Calu3 (cell line): ENCODE measurements at places on chromosomes 16 and 17.
A peak's percentile ranks its signal among the peaks of the same experiment; 100 is the strongest.

DNA sequence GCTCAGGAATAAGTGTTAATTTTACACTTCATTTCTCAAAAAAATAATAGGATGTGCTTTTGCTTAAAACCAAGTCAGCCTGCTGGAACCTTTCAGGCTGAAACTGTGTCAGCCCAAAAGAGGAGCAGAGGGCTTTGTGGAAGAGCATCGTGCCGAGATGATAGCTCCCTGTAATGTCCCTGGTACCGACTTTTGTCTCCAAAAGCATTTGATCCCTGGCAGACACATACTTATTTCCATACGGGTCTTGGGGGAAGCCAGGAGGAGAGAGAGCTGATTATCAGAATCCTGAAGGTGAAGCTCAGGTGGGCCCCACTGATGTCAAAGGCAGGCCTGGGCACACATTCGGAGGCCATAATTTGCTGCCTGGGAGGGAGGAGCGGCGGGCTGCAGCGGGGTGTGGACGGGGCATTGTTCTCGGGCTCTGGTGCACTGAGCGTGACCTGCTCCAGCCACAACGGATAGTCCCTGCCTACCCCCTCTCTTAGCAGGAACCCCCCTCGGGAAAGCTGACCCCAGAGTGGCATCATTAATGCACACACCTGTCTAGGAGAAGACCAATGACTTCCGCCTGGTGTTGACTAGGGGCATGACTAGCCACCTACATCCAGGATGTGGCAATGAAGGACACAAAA lies 155.9 kb downstream of the C16orf78 start:
- no peaks in the 10 kb centered on the region for H3K36me3 ChIP-seq
- no peak for DNase-seq
- H3K27me3 ChIP-seq: peaks cover 100% of the 10 kb centered on the region
- no peaks in the 10 kb centered on the region for H3K4me1 ChIP-seq
- no peak overlapping the region for H3K4me3 ChIP-seq

DNA sequence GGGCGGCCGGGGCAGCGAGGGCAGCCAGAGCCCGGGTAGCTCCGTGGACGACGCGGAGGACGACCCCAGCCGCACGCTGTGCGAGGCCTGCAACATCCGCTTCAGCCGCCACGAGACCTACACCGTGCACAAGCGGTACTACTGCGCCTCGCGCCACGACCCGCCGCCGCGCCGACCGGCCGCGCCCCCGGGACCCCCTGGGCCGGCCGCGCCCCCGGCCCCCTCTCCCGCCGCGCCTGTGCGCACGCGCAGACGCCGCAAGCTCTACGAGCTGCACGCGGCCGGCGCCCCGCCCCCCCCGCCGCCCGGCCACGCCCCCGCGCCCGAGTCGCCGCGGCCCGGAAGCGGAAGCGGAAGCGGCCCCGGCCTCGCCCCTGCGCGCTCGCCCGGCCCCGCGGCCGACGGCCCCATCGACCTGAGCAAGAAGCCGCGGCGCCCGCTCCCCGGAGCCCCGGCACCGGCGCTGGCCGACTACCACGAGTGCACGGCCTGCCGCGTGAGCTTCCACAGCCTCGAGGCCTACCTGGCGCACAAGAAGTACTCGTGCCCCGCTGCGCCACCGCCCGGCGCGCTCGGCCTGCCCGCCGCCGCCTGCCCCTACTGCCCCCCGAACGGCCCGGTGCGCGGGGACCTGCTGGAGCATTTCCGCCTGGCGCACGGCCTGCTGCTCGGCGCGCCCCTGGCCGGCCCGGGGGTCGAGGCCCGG lies 36.1 kb upstream of the ZC3H18 start:
- no peaks in the 10 kb centered on the region for H3K4me1 ChIP-seq
- peaks cover 28% of the 10 kb centered on the region for H3K27me3 ChIP-seq
- no peak for DNase-seq
- H3K36me3 ChIP-seq: no peaks in the 10 kb centered on the region
- H3K27ac ChIP-seq: no peak overlapping the region

- H3K36me3 ChIP-seq: peaks cover 5% of the 10 kb centered on the region
- H3K4me1 ChIP-seq: peaks cover 15% of the 10 kb centered on the region
- no peak overlapping the region for H3K4me3 ChIP-seq
- H3K27ac ChIP-seq: no peak overlapping the region
- H3K27me3 ChIP-seq: peaks cover 48% of the 10 kb centered on the region
- DNase-seq: no peak
Observed at GRCh38 chr16:89616623-89617022, 3.2 kb downstream of the DPEP1 start.

DNA sequence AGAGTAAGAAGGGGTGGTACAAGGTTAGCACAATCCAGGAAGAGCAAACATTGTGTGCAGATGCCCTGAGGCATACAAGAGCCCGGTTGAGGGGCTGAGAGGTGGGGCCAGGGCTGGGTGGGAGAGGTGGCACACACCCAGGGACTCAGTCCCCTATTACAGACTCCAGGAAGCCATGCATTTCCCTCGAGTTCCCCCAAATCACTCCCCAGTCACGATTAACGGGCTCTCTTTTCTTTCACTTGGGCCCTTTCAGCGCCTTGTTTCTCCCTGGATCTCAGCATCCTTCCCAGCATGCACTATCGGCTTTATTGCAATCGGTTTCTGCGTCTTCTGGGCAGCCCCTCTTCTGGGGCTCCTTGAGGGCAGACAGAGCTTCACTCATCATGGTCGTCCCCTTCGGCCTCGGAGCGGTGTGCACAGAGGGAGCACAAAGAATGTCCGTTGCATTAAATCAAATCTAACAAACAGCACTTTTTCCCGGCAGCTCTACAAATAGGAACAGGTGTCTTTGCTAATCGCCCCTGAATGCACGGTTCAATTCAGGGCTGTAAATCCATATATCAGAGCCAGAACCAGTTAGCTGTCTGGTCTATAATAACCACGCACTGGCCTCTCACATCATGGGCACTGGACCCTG lies 184.6 kb upstream of the HSBP1 start:
- no peaks in the 10 kb centered on the region for H3K36me3 ChIP-seq
- no peaks in the 10 kb centered on the region for H3K4me1 ChIP-seq
- DNase-seq: no peak
- H3K27me3 ChIP-seq: peaks cover 31% of the 10 kb centered on the region
- H3K4me3 ChIP-seq: no peak overlapping the region

- no peak overlapping the region for H3K4me3 ChIP-seq
- no peaks in the 10 kb centered on the region for H3K27me3 ChIP-seq
- H3K4me1 ChIP-seq: peaks cover 44% of the 10 kb centered on the region
- peak; percentile 75 for DNase-seq
- H3K36me3 ChIP-seq: peaks cover 98% of the 10 kb centered on the region
Observed at GRCh38 chr17:38733982-38734973, 4.1 kb downstream of the CISD3 start.

DNA sequence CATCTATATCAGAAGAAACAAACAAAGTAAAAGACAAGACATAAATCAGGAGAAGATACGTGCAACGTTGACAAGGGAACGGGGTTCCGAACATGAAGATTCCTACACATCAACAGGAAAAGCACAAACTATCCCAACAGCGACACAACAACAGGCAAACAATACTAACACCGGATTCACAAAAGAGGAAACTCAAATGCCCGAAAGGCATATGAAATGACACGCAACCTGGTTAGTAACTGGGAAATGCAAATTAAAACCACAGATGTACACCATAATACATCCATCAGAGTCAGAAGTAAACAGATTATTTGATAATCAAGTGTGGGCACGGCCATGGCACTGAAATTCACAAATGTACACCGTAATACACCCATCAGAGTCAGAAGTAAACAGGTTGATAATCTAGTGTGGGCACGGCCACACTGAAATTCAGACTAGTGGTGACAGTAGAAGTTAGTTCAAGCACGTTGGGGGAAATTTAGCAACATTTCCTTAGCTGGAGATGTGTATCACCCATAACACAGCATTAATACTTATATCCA lies 171.9 kb upstream of the RPH3AL start:
- DNase-seq: no peak
- peaks cover 20% of the 10 kb centered on the region for H3K36me3 ChIP-seq
- no peak overlapping the region for H3K4me3 ChIP-seq
- H3K27me3 ChIP-seq: no peaks in the 10 kb centered on the region

DNA sequence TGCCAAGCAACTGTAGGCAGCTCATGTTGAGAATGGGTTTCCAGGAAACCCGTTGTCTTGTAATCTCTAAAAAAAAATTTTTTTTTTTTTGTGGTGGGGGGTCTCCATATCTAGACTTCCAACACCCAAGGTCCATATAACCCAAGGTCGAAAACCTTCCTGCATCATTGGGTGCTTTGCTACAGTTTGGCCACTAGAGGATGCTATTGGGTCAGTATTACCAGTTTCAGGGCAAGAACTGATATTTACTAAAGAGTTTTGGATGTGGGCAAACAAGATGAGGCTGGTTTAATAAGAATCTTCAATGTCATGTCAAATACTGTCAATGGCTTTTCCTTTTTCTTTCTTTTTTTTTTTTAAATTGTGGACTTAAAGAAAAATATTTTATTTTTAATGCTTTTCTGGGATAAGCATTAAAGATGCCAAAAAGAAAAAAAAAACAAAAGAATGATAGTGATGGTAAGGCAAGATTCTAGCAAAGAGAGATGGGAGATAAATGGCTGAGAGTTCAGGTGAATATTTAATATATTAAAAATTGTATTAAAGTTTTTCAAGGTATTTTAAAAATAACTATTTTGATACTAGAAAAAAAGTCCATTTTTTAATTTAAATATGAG lies 62.2 kb downstream of the DHRS7C start:
- no peaks in the 10 kb centered on the region for H3K27me3 ChIP-seq
- no peaks in the 10 kb centered on the region for H3K36me3 ChIP-seq
- DNase-seq: peak; percentile 13
- no peak overlapping the region for H3K27ac ChIP-seq
- H3K4me1 ChIP-seq: no peaks in the 10 kb centered on the region

- no peak overlapping the region for H3K27ac ChIP-seq
- no peak for DNase-seq
- no peaks in the 10 kb centered on the region for H3K36me3 ChIP-seq
- H3K27me3 ChIP-seq: peaks cover 42% of the 10 kb centered on the region
- no peaks in the 10 kb centered on the region for H3K4me1 ChIP-seq
- H3K4me3 ChIP-seq: no peak overlapping the region
Observed at GRCh38 chr17:47884905-47885730, 10.9 kb upstream of the SP2 start.

- H3K27ac ChIP-seq: no peak overlapping the region
- H3K36me3 ChIP-seq: no peaks in the 10 kb centered on the region
- no peak overlapping the region for H3K4me3 ChIP-seq
- H3K4me1 ChIP-seq: no peaks in the 10 kb centered on the region
Observed at GRCh38 chr17:57144567-57144966, 59.5 kb downstream of the AKAP1 start.

DNA sequence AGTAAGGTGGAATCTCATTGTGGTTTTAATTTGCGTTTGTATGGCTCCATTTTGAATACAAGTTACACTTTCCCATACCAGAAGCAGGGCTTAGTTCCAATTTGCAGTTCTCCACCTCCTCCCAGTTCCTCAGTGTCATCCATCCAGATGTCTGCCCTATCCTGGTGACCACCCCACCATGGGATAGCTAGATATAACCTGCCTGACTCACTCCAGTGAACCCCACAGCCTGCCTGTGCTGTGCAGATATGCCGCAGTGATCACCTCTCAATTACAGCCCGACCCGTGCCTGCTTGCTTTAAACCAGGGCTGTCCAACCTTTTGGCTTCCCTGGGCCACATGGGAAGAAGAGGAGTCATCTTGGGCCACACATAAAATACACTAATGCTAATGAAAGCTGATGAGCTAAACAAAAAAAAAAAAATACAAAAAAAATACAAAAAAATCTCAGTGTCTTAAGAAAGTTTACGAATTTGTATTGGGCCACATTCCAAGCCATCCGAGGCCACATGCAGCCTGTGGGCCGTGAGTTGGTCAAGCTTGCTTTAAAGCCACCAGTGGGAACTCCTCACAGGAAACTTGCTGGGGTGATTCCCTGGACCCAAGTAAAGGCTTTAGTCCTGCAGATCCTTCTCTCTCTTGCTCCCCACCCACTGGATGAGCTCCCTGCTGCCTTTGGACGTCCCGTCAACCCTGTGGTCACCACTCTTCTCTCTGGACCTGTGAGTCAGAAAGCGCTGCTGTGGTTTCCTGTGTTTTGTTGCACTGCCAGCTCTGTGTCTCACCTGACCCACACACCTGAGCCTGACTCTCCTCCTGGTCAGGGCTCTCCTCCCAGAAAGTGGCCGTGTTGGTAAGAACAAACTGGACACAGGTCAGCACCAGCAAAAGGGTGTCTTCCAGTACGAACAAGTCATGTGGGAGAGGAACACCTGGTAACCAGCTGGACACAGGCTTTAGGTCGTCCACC lies 83.0 kb downstream of the EMP2 start:
- H3K36me3 ChIP-seq: no peaks in the 10 kb centered on the region
- no peak overlapping the region for H3K4me3 ChIP-seq
- H3K27ac ChIP-seq: peak overlapping the region; percentile 16

DNA sequence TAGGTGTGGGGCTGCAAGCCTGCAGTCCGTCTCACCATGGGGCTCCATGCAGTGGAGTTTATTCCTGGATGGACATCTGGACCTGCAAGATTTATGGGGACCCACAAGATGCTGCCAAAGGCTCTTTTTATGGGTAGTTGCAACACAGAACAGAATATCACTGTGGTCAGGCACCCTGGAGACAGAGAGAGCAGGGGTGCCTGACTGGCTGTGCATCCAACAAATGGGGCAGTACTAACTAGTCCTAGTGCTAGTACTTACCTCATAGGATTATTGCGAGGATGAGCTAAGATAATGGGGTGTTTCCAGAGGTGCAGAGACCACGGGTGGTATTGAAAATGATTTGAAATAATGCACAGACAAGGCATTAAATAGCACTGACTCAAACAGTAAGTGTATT lies 42.4 kb upstream of the MMP2 start:
- H3K4me1 ChIP-seq: peaks cover 8% of the 10 kb centered on the region
- no peak for DNase-seq
- peaks cover 35% of the 10 kb centered on the region for H3K27me3 ChIP-seq
- H3K27ac ChIP-seq: no peak overlapping the region
- no peaks in the 10 kb centered on the region for H3K36me3 ChIP-seq
- H3K4me3 ChIP-seq: no peak overlapping the region

- H3K27ac ChIP-seq: no peak overlapping the region
- H3K4me3 ChIP-seq: no peak overlapping the region
- H3K4me1 ChIP-seq: no peaks in the 10 kb centered on the region
- no peak for DNase-seq
Observed at GRCh38 chr16:24116046-24116776, 139.9 kb upstream of the CACNG3 start.

GRCh38 chr16:56966093-56966475 lies 4.3 kb downstream of the CETP start:
- H3K36me3 ChIP-seq: peaks cover 6% of the 10 kb centered on the region
- peaks cover 13% of the 10 kb centered on the region for H3K4me1 ChIP-seq
- H3K27ac ChIP-seq: no peak overlapping the region
- H3K27me3 ChIP-seq: peaks cover 23% of the 10 kb centered on the region
